ENCODE measurements at places on chromosomes 2 and 18.

DNA sequence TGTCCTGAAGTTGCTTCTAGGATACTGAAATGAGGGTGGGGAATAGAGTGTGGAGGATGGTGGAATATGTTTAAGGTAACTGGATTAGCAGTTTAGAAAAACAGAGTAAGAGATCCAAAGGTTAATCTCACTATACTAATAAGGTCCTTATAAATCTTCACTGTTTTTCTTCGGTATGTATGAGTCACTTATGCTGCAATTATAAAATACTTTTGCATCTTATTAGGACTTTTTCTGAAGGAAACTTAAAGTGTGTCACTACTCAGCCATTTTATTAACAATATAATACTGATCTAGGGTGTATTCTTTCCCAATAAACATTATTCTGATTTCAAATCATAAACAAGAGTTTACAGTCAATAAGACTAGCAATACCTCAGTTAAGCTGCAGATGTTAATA, 182.3 kb downstream of the ZNF521 start:
- no peak for DNase-seq

DNA sequence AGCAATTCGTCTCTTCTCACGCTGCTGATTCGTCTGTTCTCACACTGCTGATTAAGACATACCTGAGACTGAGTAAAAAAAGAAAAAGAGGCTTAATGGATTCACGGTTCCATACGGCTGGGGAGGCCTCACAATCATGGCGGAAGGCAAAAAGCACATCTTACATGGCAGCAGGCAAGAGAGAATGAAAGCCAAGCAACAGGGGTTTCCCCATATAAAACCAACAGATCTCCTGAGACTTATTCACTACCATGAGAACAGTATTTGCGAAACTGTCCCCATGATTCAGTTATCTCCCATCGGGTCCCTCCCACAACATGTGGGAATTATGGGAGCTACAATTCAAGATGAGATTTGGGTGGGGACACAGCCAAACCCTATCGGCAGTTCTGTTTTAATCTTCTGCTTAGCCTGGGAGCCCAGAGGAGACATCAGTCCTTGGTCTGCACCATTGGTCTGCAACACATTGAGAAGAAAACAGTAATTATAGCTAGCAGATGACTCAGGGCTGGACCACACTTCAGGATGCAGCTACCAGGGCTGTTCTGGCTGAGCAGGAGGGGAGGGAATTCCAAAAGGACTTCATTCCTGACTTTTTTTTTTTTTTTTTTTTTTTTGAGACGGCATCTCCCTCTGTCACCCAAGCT, 69.4 kb downstream of the CABLES1 start:
- DNase-seq: no peak

DNA sequence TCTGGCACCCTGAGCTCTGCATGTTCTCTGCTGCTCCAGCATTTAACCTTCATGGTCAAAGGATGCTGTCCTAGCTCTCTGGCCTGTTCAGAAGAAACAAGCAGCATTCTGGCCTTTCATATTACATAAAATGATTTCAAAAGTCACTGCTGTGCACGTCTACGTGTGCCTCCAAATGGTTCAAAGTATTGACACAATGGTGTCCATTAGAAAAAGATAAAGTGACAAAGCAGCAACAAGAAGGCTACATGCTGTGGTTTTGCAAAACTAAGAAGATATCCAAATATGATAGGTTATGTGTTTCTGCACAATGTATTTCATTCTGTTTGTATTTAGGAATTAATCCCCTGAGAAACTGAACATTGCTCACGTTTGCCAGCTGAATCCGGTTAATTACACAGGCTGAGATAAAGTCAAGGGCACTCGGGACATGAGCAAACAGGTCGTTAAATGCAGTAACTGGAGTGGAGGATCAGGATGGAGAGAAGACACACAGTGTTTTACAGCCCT, 258.5 kb downstream of the DOK6 start:
- no peak for DNase-seq

GRCh38 chr18:27699137-27699536, 477.8 kb downstream of the CDH2 start:
- no peak for DNase-seq

DNA sequence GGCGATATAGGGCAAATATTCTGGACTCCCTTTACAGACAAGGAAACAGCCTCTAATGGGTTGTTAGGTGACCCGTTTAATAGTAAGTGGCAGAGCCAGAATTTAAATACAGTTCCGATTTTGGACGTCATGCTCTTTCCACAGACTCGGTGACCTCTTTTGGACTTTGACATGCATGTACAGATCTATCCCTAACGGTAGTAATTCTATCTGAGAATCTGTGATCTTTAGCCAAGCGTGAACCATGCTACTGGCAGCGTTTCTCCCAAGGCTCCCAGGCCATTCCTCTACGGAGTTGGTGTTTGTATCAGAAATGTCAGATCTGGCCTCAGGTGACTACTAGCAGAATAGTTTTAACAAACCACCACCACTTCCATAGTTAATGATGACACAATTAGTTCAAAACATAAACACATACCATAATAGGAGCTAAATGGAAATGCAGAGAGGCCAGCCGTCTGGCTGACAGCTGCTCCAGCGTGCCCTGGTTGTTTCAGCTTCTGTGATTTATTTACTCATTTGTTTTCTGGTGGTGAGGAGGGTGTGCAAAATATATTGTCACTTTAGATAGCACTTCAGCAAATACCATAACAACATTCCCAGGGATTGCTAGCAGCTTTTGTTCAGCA, 304.6 kb upstream of the LYPD1 start:
- DNase-seq: no peak

- DNase-seq: no peak
These were observed 287.2 kb downstream of the CDH19 start for GRCh38 chr18:66316701-66317100.

GRCh38 chr2:30584116-30584515, 137.1 kb downstream of the LCLAT1 start:
- DNase-seq: no peak

Measured in T-cell (primary cell).